ENCODE measurements at places on chromosomes 1 and 21.
A peak's percentile ranks its signal among the peaks of the same experiment; 100 is the strongest.

- no peak for DNase-seq
These were observed 1.1 kb upstream of the CYB561D1 start for GRCh38 chr1:109492779-109493178.

DNA sequence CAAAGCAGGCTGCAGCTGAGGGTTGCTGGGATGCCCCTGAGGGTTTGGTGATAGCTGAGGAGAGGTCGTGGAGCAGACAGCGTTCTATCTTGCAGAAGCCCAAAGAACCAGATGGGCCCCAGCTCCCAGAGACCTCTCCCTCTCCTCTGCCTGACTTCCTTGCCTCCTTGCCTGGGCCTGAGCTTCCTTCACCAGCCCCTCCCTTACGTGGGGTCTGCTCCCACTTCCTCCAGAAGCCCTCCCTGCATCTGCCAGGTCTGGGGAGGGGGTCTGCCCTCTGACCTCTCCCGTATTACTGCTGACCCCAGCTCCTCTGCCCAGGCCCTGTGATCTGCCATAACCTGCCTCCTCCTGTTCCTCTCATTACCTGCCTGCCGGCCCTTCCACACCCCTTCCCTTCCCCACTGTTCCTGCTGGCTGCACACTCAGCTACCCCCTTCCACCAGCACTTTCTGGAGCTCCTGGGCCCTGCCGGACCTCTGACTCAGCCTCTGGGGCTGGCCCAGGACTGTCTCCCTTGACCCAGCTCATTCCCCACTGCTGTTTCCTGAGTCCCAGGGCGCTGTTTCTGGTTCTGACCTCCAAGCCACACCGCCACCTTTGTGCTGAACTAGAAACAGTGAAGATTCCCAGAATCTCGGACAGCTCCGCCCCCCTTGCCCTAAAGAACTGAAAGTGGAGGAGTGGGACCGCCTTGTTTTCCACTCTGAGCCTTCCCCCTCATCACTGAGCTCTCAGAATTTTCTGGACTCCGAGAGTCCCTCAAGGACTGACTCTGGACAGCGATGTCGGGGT is 237.7 kb upstream of the C1orf174 start:
- DNase-seq: no peak

- DNase-seq: peak; percentile 20
These were observed 35.1 kb downstream of the SLC44A3 start for GRCh38 chr1:94855307-94855700.

GRCh38 chr1:31412732-31413404 is at the start of gene SERINC2:
Gene SERINC2, plus strand, starts transcription at chr1:31413213. Its CDS starts 53 bp downstream, at chr1:31413266.
- DNase-seq: peak; percentile 61

DNA sequence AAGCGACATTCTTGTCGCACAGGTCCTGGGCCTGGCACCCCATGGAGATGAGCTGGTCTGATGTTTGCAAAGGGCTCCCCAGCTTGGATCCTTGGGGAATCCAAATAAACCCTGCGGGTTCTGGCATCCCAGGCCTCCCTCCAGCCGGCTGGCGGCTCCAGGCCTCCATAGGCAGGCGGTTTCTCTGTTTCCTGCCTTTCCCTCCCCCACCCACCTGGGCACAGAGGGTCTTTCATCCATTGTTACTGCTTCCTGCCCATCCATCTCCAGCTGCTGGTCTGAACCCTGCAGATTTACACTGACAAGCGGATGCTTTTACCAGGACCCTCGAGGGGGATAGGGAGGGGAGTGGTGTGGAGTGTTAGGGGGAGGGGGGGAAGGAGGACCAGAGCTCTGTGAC is 39.1 kb upstream of the ID3 start:
- no peak for DNase-seq

- DNase-seq: no peak
These were observed 105.4 kb upstream of the C1orf174 start for GRCh38 chr1:4005431-4005830.

- DNase-seq: no peak
These were observed 14.3 kb upstream of the LSM10 start for GRCh38 chr1:36411674-36412648.

- DNase-seq: peak; percentile 68
These were observed 16.9 kb downstream of the RPTN start for GRCh38 chr1:152141971-152142584.

DNA sequence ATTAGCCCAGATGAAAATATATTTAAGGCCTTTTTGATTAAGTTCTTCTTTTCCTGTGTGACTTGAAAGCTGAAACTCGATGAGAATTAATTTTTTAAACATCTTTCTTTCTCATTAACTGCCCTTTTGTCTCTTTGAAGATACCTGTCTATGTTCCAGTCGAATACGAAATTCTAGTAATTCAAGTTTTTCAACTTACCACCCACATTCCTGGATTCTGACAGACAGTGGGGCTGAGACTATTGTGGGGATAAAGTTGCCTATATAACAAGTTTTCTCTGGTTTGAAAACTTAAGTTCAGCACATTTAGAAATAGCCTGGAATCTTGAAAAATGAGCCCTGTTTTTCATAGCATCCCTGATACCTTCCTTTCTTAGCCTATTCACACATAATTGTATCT is 114.6 kb downstream of the NTNG1 start:
- no peak for DNase-seq

DNA sequence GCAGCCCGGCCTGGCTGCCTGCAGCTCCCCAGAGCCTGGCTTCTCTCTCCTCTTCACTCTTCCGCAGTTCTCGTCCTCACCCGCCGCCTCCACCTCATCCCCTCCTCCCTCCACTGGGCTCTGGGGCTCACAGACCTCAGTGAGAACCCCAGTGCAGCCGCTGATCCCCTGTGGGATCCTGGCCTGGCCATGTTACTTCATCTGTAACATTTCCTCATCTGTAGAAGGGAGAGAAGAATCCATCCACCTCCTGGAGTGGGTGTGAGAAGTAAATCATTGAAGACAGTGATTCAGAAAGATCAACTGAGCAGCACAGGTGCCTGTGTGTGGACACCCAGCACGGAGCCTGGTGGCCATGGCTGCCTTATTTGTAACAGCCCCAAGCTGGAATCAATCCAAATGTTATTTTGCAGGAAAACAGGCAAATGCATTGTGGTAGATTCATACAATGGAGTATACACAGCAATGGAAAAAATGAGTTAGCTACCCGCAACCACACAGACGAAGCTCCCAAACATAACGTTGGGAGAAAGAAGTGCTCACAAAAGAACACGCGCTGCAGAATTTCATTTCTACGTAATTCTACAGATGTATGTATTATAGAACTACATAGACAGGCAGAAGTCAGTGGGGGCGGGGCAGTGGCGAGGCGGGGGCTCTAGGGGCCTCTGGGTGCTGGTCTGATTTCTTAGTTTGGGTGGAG is 8.7 kb downstream of the LAPTM5 start:
- no peak for DNase-seq

GRCh38 chr1:75520862-75521475 is 89.9 kb downstream of the SLC44A5 start:
- no peak for DNase-seq

GRCh38 chr1:204437796-204438570 is 26.4 kb upstream of the PPP1R15B start:
- DNase-seq: no peak

DNA sequence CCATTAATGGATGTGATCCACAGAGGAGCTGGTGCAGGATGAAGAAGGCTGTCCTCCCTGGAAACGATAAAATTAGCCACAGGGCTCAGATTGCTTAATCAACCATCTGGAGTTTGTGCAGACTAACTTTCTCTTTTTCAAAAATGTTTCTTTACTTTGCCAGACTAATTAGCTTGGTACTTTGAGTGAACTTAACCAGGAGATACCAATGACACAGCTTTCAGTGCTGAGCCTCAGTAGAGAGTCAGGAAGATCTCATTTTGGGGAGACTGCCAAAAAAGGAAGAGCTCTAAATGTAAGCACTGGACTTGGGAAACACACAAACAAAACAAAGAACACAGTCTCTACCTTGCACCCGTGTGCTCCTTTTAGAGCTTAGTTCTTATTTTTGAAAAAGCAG is 248.1 kb upstream of the DEPDC1 start:
- no peak for DNase-seq

- peak; percentile 96 for DNase-seq
These were observed at the start of gene RUNX3 for GRCh38 chr1:24930260-24931145. Gene RUNX3, minus strand, starts transcription at chr1:24930276. Its CDS starts 408 bp downstream, at chr1:24929868.

GRCh38 chr1:87820668-87821334 is 492.1 kb downstream of the LMO4 start:
- no peak for DNase-seq

GRCh38 chr1:89291276-89291675 is 18.6 kb upstream of the GBP5 start:
- no peak for DNase-seq

GRCh38 chr1:150221552-150221951 is 14.4 kb downstream of the ANP32E start:
- DNase-seq: peak; percentile 47

DNA sequence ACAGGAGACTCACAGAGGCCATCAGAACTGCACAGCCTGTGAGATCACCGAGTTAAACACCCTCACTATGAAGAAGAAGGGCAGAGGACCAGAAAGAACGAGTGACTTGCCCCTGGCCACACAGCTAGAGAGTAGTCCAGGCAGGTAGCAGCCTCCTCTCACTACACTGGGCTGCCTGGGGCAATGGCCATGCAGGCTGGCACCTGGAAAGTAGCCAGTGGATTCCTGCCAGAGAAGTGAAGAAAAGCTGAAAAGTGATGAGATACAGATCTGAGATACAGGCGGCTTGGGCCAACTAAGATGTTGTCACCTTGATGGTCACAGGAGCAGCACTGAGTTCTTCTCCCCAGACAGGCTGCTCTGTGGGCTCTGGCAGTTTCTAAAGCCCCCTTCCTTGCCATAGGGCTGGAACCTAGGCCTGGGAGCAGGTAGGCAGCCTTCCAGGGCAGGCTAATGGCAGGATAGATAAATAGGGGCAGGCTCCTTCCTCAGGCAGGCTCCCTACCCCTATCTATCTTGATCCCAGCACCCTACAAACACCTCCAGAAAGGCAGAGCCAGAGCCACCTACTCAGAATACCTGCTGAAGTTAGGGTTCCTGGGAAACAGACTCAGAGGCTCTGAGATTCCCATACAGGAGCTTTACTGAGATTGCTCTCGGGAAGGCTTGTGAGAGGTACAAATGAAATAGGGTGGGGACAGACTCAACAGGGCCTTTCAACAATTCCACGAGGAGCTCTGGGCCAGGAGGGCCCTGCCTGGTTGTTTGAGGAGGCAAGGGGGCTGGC is 106.3 kb downstream of the BEND5 start:
- no peak for DNase-seq

- no peak for DNase-seq
These were observed 14.1 kb downstream of the FBXO2 start for GRCh38 chr1:11640101-11640500.

GRCh38 chr1:36122062-36123030 is 2.7 kb downstream of the COL8A2 start:
- no peak for DNase-seq
